ENCODE measurements at places on chromosomes 4 and X. TPM values are rescaled to one million over a fixed set of nuclear protein-coding genes. Genes with fewer than 3 reads are reported as not detected.

- no peaks in the 10 kb centered on the region for H3K27me3 ChIP-seq
- no peaks in the 10 kb centered on the region for H3K4me1 ChIP-seq
- DNase-seq, result no peak
Measured at GRCh38 chr4:58665649-58666048, 1555.5 kb upstream of the IGFBP7 start.

GRCh38 chrX:22323541-22323940, 50.8 kb downstream of the CBLL2 start:
- no peaks in the 10 kb centered on the region for H3K27me3 ChIP-seq
- H3K4me1 ChIP-seq, result no peaks in the 10 kb centered on the region
- no peak for DNase-seq
- H3K36me3 ChIP-seq, result no peaks in the 10 kb centered on the region
- no peak overlapping the region for H3K27ac ChIP-seq

DNA sequence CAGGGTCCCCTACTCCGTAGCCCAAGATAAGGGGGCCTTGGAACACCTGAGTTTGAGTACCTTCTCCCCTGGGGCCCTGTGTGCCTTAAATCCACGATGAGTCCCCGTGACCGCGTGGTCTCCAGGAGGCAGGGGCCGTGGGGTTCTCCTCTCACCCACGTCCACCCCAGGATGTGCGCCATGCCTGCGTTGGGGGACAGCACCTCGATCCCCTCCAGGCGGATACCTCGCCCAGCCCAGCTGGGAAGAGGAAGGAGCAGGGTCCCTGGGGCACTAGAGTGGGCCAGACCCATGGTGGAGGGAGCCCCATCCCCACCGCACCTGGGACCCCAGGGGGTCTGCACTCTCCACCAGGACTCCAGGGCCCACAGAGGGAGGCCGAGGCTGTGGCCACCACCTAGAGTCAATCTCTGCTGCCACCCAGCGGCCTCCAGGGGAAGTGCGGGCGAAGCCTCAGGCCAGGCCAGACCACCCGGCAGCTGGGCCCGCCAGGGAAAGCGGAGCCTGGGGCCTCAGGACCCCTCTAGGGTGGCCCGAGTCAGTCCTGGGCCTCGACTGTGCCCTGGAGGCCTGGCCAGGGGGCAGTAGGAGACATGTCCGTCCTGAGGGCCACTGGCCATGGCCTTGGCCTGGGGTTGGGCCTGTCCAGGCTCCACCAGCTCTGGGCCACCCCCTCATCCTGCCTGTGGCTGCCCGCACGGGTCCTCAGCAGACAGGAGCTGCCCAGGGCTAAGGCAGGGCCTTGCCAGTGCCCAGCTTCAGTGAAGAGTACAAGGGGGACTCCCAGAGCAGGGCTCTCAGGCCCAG, 55.0 kb downstream of the FAM53A start:
- no peak overlapping the region for H3K27ac ChIP-seq
- peak; percentile 79 for DNase-seq
- no peaks in the 10 kb centered on the region for H3K4me1 ChIP-seq
- H3K4me3 ChIP-seq, result no peak overlapping the region

- H3K4me1 ChIP-seq, result peaks cover 42% of the 10 kb centered on the region
- no peaks in the 10 kb centered on the region for H3K27me3 ChIP-seq
- DNase-seq, result peak; percentile 54
- H3K36me3 ChIP-seq, result peaks cover 22% of the 10 kb centered on the region
- H3K4me3 ChIP-seq, result no peak overlapping the region
Measured at GRCh38 chr4:7828793-7829301, 110.8 kb downstream of the AFAP1 start.

DNA sequence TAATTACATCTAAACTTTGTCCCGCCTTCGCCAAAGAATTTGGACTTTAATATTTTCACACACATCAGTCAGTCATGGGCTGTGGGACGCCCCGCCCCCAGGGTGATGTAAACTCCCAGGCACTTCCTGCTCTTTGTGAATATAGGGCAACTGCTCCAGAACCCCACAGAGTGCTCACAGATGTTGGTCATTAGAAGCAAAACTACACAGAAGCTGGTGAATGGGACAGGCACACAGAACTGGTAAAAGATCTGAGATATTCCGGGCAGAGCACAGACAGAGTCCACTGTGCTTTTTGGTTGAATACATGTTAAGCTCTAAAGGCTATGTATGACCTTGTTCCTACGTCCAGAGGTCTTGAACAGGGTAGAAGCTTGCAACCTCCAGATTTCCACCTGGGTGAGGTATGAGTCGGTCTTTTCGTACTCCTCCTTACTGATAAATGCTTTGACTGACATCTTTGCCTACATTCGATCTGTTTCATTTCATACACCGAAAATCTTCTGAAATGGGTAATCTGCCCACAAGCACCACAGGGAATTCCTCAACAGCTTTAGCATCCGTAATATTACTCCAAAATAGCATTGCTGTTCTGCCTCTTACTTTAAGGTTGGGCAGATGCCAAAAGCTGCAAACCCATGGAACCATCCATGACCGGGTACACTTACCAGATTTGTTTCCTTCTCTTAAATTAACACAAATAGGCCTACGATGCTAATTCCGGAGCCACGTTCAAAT, 144.6 kb downstream of the AMELX start:
- H3K36me3 ChIP-seq, result no peaks in the 10 kb centered on the region
- peak overlapping the region; percentile 61 for H3K27ac ChIP-seq
- DNase-seq, result no peak
- no peaks in the 10 kb centered on the region for H3K4me1 ChIP-seq
- H3K27me3 ChIP-seq, result no peaks in the 10 kb centered on the region

DNA sequence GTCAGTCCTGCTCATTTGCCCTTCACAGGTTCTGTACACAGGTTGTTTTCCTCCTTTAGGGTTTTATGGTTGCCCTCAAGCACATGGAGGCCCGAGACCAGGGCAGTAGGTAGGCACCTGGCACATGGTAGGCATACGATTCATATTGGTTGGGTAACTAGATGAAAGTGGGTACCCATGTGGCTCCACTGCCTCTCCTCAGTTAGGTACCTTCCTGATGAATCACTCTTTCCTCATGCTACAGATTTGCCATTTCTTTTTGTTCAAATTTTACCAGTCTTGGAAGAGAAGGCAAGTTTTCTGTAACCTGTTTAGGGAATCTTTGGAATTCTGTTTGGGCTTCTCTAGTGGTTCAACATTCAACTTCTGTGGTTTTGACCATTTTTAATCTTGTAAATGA, 121.3 kb downstream of the FHIP1A start:
- no peak for DNase-seq
- H3K27ac ChIP-seq, result no peak overlapping the region
- no peaks in the 10 kb centered on the region for H3K4me1 ChIP-seq
- no peak overlapping the region for H3K4me3 ChIP-seq

Gene SPACA5
- not detected for total RNA-seq

- H3K4me1 ChIP-seq, result no peaks in the 10 kb centered on the region
- H3K27me3 ChIP-seq, result no peaks in the 10 kb centered on the region
- no peaks in the 10 kb centered on the region for H3K36me3 ChIP-seq
- H3K4me3 ChIP-seq, result no peak overlapping the region
- H3K27ac ChIP-seq, result no peak overlapping the region
Measured at GRCh38 chr4:105674011-105674410, 34.5 kb downstream of the INTS12 start.

- no peaks in the 10 kb centered on the region for H3K36me3 ChIP-seq
- peaks cover 13% of the 10 kb centered on the region for H3K4me1 ChIP-seq
- no peak overlapping the region for H3K27ac ChIP-seq
- H3K4me3 ChIP-seq, result no peak overlapping the region
- DNase-seq, result no peak
Measured at GRCh38 chr4:38314663-38315062, 349.3 kb upstream of the KLF3 start.

GRCh38 chr4:3239303-3239702, 9.7 kb upstream of the MSANTD1 start:
- no peak overlapping the region for H3K27ac ChIP-seq
- no peaks in the 10 kb centered on the region for H3K4me1 ChIP-seq
- DNase-seq, result no peak
- H3K27me3 ChIP-seq, result no peaks in the 10 kb centered on the region
- H3K36me3 ChIP-seq, result peaks cover 43% of the 10 kb centered on the region
- no peak overlapping the region for H3K4me3 ChIP-seq

GRCh38 chr4:133151341-133151690, 2.2 kb downstream of the PCDH10 start:
- peaks cover 66% of the 10 kb centered on the region for H3K4me1 ChIP-seq
- H3K4me3 ChIP-seq, result peak overlapping the region; percentile 44
- no peaks in the 10 kb centered on the region for H3K36me3 ChIP-seq
- H3K27me3 ChIP-seq, result peaks cover 16% of the 10 kb centered on the region
- H3K27ac ChIP-seq, result no peak overlapping the region

- no peak for DNase-seq
- H3K4me3 ChIP-seq, result no peak overlapping the region
- H3K36me3 ChIP-seq, result no peaks in the 10 kb centered on the region
- no peaks in the 10 kb centered on the region for H3K27me3 ChIP-seq
Measured at GRCh38 chr4:96063639-96064038, 223.7 kb downstream of the PDHA2 start.

GRCh38 chr4:158775091-158775651, 6.3 kb downstream of the FNIP2 start:
- H3K27me3 ChIP-seq, result no peaks in the 10 kb centered on the region
- peak overlapping the region; percentile 48 for H3K27ac ChIP-seq
- H3K4me3 ChIP-seq, result no peak overlapping the region

GRCh38 chr4:186015212-186015817, 53.6 kb upstream of the TLR3 start:
- H3K36me3 ChIP-seq, result no peaks in the 10 kb centered on the region
- no peak overlapping the region for H3K27ac ChIP-seq

Gene TCP11X2
- total RNA-seq, result not detected

GRCh38 chrX:46961097-46961496, 48.9 kb downstream of the JADE3 start:
- H3K4me1 ChIP-seq, result no peaks in the 10 kb centered on the region
- DNase-seq, result no peak

Gene FGB
- total RNA-seq, result not detected

Gene SLC2A9
- 6.7 TPM for total RNA-seq

DNA sequence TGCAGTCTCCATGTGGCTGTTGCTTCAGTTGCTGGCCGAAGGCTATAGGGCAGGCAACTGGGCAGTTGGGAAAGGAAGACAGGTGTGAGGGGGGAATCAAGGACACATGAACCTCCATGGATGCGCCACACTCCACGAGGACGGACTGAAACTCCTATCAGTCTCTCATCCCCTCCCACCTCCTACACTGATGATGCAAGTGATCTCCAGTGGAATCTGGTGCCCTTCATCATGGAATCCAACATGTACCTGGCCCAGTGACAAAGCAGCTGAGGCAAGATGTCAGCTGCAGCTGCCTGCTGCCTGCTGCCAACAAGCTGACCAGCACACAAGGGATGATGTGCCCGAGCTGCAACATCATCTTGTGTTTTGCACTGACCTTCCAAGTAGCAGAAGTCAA, 26.0 kb upstream of the MGST2 start:
- no peaks in the 10 kb centered on the region for H3K4me1 ChIP-seq
- H3K4me3 ChIP-seq, result no peak overlapping the region
- H3K36me3 ChIP-seq, result no peaks in the 10 kb centered on the region
- no peak for DNase-seq

DNA sequence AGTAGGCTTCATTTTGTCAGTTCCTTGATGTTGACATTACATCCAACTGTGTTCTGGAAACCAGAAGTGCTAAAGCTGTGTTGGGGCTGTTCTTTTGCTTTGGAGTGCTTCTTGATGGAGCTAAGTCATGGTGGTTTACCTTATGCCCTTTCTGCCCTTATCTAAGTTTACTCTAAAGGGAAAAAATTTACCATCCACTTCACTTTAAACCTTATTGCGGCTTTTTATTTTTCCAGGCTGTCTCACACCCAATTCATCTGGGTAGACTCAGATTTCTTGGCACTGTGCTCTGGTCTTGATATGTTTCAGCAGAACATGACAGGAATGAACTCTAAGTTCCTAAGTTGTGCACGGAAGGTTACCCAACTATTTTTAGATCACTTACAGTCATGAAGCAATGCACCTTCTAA, 104.7 kb upstream of the TTC29 start:
- H3K27ac ChIP-seq, result peak overlapping the region; percentile 65
- H3K4me3 ChIP-seq, result no peak overlapping the region
- no peaks in the 10 kb centered on the region for H3K36me3 ChIP-seq
- DNase-seq, result no peak
- no peaks in the 10 kb centered on the region for H3K27me3 ChIP-seq

DNA sequence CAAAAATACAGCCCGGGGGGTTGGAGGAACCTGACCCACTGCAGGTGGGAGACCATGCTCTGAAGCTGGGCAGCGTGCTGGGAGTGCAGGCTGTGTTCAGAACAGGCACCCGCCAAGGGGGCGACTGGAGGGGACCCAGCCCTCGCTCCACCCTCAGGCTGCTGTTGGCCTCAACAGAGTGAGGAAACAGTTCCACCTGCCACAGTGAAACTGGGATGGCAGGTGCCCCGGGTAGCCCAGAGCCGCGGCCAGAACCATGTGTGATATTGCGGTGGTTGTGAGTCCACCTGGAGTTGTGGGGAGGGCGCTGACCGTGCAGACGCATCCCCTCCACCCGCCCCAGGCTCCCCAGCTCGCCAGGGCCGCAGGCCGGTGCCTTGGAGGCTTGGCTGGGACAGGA, 45.7 kb upstream of the PSAPL1 start:
- H3K4me3 ChIP-seq, result no peak overlapping the region
- H3K36me3 ChIP-seq, result no peaks in the 10 kb centered on the region
- no peak for DNase-seq
- H3K27me3 ChIP-seq, result no peaks in the 10 kb centered on the region

GRCh38 chr4:153084980-153085630, 119.1 kb upstream of the TRIM2 start:
- no peak overlapping the region for H3K4me3 ChIP-seq
- H3K27me3 ChIP-seq, result no peaks in the 10 kb centered on the region
- H3K27ac ChIP-seq, result no peak overlapping the region
- H3K36me3 ChIP-seq, result no peaks in the 10 kb centered on the region

DNA sequence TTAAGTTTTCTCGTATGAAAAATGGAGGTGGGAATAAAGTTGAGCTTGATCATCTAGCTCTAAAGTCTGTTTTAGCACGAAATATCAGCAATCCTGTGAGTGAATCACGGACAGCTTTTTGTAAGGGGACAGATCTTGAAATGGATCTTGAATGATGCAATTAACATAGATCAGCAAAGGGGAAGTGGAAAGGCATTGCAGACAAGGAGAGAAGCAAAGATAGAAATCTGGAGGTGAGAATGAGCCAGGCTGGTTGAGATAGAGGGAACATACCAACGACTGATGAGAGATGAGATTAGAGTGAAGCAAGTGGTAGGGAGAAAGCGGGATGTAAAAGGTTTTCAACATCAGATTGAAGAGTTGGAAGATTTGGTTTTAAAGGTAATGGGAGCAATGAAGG, 4.6 kb upstream of the DGKK start:
- H3K4me1 ChIP-seq, result no peaks in the 10 kb centered on the region
- no peak for DNase-seq
- no peak overlapping the region for H3K4me3 ChIP-seq
- no peak overlapping the region for H3K27ac ChIP-seq

All from sigmoid colon (tissue), 7 donors.